HEK293T (cell line): ENCODE measurements at places on chromosomes 7 and 10.
A peak's percentile ranks its signal among the peaks of the same experiment; 100 is the strongest.

GRCh38 chr7:112449353-112449752 lies 907 bp upstream of the IFRD1 start:
- DNase-seq = no peak

DNA sequence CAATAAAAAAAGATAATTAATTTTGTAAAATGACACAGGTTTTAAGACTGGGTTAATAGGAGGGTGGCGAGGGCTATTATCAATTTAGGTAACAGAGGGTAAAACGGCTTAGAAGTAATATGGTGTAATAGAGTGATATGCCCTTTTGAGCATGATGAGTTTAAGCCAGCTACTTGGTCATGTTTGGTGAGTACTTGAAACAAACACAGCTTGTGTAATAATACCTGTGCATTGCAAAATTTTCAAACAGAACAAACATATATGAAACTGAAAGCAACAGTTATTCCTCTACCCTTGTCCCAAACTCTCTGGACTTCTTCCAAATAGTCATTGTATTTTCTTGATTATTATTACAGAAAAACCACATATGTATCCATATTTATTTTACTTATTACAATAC lies 241.7 kb downstream of the MAGI2 start:
- no peak for DNase-seq

GRCh38 chr7:75817116-75817515 lies 3.5 kb upstream of the CCL24 start:
- DNase-seq = no peak

DNA sequence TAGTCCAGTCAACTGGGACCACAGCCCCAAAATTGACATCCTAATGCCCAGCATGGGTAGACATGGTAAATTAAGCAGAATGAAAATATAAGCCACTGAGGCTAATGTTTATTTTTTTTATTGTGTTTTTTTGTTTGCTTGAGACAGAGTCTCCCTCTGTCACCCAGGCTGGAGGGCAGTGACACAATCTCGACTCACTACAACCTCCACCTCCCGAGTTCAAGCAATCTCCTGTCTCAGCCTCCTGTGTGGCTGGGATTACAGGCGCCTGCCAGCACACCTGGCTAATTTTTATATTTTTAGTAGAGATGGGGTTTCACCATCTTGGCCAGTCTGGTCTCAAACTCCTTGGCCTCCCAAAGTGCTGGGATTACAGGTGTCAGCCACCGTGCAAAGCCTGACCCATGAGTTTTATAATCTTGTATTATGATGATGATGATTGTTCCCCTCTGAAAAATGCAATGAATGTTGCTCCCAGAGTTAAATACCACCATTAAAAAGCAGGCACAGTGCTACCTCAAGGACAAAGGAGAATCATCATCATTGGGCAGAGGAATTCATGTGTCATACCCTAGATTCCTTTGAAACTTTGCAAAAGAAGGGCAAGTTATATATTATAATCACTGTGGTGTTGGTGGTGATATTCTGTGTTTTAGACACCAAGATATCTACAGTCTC lies 228.0 kb downstream of the PARD3 start:
- no peak for DNase-seq

- DNase-seq = no peak
Measured at GRCh38 chr10:104300736-104301292, 31.8 kb downstream of the GSTO2 start.

- no peak for DNase-seq
Measured at GRCh38 chr7:2203766-2204300, 28.9 kb downstream of the MAD1L1 start.

- DNase-seq = no peak
Measured at GRCh38 chr10:71344993-71345480, 26.0 kb downstream of the SLC29A3 start.

DNA sequence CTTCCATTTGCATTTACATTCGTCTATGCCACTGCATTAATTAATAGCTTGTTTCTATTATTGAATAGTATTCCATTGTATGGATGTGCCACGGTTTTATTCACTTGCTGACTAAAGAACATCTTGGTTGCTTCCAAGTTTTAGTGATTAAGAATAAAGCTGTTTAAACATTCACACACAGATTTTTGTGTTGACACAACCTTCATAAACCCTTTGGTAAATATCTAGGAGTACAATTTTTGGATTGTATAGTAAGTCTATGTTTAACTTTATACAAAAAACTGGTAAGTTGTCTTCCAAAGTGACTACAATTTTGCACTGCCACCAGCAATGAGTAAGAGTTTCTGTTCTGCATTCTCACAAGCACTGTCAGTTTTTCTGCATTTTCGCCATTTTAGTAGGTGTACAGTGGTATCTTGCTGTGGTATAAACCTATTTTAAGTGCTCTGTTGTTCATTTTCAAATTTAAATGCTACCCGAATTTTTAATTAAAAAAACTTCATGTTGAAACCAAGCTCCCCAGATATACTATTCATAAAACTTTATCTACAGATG lies 121.4 kb downstream of the RNF133 start:
- DNase-seq = no peak

DNA sequence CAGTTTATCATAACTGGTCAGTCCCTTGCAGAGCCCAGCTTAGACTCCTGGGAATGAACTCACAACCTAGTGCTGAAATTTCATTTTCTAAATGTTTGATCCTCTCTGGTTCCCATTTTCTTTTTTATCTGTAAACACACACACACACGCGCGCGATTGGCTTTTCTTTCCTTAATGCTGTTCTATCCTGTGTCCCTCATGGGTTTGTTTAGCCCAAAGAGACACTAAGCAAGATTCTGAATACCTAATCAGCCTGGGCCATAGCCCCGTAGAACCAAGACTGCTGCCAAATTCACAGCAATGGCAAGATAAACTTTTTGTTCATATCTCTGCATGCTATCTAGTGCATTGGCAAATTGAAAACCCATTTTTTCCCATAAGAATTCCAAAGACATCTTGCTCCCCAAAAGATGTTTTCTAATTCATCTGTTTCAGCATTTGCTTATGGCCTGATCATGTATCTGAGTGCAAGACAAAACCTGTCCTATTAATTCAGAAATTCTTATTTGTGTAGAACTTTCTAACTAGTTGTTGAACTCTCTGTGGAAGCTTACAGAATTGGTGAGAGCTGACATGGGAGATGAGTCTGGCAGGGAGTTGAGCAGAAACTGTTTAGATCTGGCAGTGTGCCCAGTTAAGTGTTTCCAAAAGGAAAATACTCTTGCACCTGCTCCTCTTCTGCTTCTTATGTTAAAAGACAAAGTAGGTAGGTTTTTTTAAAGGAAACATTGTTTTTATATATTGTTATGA lies 1.8 kb upstream of the IFIT1 start:
- no peak for DNase-seq

DNA sequence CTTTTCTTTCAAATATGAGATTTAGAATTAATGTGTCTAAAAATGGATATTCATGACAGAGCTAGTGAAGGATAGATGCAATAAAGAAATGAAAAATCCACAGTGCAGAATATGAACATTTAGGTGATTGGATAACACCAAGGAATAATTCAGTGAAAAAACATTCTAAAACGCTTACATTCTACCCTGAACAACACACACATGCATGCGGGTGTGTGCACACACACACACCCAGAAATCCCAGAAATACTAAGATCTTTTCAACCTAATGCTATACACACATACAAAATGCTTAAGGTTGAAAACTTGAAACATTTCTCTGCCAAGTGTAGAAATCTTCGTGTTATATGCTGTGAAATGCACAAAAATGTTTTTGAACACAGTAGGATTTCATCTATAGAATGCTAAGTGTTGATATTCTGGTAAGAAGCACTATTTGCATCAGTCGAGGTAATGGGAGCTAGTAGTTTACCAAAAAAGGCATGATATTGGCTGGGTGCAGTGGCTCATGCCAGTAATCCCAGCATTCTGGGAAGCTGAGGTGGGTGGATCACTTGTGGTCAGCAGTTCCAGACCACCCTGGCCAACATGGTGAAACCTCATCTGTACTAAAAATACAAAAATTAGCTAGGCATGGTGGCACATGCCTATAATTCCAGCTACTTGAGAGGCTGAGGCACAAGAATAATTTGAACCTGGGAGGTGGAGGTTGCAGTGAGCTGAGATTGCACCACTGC lies 600.6 kb downstream of the PHTF2 start:
- no peak for DNase-seq

GRCh38 chr7:38878694-38879457 lies 30.1 kb downstream of the VPS41 start:
- no peak for DNase-seq

DNA sequence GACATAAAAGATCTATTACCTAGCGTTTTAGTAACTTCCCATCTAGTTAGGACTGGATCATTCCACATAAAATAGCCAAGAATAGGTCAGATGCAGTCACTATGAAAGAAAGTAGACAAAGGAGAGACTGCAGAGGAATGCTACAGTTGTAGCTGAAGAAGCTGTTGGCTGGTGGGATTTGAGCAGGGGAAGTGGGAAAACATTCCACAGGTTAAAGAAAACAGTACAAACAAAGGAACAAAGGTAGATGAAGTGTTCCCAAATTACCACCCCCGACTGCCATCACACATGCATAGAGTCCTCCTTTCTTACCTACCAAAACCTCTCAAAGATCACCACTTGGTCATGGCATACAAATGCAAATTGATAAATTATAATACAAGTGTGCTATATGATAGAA lies 41.8 kb downstream of the DLD start:
- no peak for DNase-seq

DNA sequence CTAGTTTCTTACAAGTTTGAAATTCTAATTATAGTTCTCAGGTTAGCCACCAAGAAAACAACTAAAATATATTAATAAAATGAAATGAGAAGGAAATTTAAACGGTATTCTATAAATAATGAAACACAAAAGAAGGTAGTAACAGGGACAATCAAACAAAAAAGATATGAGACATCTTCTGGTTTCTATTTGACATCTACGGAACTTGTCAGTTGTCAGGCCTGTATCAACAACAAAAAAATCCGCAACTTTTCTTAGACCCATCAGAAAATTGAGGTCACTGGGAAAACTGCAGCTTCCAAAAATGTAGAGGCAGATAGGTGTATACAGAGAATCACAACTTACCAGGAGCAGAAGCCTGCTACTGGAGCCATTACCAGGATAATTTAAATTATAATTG lies 70.6 kb downstream of the ZPBP start:
- no peak for DNase-seq

- no peak for DNase-seq
Measured at GRCh38 chr10:86815035-86815617, 58.7 kb downstream of the BMPR1A start.

DNA sequence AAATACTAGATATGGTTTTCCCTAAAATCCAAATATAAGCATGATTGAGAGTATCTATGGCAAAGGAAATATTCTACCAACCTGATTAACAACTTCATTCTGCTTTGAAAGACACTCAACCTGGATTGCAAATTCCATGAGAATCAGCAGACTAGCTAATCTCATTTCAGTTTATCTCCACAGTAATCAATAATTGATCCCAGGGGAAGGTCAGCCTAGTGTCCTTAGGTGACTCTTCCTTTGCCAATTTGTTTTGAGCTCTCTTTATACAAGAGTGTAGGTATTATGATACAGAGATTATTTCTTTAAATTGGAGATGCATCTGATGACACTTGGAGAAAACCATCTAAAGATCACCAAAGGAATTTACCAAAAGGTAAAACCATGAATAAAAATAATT lies 100.3 kb downstream of the GRM8 start:
- DNase-seq = no peak

DNA sequence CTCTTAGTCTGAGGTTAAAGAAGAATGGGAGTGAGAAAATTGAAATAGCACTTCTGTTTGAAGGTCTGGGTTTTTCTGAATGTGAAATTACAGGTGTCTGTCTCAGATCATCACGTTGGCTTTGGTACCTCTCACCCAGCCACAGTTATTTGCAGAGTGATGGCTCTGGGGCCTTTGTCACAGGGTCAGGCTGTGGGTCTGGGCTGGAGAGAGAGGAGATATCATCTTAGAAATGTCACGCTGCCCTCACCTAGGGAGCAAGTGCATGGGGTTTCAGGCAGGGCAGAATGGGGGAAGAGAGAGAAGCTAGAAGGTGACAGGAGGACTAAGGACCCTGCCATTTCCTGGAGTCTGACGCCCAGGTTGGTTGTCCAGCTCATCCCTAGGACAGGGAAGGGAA lies 127.2 kb downstream of the CFAP58 start:
- no peak for DNase-seq

- no peak for DNase-seq
Measured at GRCh38 chr10:43669386-43669785, 20.7 kb upstream of the ZNF32 start.

GRCh38 chr7:100556541-100556940 lies 17.2 kb downstream of the SAP25 start:
- no peak for DNase-seq

DNA sequence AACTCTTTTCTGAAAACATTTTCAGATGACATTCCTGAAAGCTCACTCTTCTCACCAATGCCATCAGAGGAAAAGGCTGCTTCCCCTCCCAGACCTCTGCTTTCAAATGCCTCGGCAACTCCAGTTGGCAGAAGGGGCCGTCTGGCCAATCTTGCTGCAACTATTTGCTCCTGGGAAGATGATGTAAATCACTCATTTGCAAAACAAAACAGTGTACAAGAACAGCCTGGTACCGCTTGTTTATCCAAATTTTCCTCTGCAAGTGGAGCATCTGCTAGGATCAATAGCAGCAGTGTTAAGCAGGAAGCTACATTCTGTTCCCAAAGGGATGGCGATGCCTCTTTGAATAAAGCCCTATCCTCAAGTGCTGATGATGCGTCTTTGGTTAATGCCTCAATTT lies 16.5 kb downstream of the ANLN start:
- DNase-seq = no peak

- no peak for DNase-seq
Measured at GRCh38 chr10:69842020-69842419, 40.3 kb downstream of the COL13A1 start.

GRCh38 chr7:149573519-149573918 lies 75.9 kb upstream of the ZNF746 start:
- no peak for DNase-seq

DNA sequence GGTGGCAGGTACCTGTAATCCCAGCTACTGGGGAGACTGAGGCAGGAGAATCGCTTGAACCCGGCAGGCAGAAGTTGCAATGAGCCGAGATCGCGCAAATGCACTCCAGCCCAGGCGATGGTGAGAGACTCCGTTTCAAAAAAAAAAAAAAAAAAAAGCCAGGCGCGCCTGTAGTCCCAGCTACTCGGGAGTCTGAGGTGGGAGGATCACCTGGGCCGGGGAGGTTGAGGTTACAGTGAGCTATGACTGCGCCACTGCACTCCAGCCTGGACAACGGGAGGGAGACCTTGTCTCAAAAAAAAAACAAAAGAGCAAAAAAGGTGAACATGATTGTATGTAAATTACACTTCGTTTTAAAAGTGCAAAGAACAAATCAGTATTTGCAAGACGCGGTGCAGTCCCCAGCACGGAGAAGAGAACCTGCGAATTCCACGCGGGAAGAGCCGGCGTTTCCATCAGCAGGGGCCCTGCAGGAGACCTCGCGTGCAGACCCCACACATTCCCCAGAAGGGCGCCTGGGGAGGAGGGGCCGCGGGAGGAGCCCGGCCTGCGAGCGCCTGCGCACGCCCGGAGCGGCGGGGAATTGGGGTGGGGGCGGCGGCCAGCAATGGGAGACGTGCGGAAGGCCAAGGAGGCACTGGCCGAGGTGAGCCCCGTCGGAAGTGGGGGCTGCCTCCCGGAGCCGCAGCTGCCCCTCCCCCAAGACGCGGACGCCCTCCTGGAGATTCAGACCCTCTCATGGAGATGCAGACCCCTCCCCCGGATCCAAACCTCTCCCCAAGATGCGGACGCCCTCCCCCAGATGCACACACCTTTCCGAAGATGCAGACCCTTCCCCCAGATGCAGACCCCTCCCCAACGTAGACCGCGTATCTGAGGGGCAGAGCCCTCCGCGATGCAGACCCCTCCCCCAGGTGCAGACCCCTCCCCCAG lies 16.7 kb upstream of the SUN1 start:
- peak; percentile 62 for DNase-seq

GRCh38 chr7:127927348-127927696 lies 103.9 kb downstream of the LRRC4 start:
- DNase-seq = no peak
